ENCODE measurements at places on chromosomes 13 and 19.

DNA sequence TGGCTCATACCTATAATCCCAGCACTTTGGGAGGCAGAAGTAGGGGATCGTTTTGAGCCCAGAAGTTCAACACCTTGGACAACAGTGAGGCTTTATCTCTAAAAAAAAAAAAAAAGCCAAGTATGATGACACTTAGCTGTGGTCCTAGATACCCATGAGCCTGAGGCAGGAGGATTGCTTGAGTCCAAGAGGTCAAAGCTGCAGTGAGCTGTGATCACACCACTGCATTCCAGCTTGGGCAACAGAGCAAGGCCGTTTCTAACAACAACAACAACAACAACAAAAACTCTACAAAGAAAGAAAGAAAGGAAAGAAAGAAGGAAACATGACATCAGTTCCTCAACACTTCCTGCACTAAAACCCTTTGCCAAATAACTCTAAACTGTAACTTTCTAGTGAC lies 265.1 kb upstream of the DACH1 start:
- no peak for DNase-seq

DNA sequence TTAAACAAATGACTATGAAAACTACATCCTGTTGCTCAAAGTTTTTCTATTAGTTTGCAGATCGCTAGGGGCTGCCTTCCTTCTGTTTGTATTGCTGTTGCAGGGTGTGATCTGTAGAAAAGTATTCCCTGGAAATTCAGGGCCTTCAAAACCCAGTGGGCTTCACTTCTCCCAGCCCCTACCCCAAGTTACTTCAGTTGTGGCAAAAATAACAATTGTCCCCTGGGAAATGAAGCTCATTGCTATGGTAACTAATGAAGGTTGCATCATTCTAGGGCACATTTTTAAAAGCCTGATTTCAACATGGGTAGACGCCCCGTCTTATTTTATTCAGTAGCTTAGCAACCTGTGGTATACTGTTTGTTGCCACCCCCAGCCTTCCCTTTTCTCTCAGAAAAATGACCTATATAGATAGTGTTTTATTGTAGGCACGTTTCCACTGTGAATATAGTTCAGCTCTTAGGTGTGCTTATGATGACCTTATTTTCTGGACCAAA lies 60.9 kb downstream of the WDFY2 start:
- no peak for DNase-seq

DNA sequence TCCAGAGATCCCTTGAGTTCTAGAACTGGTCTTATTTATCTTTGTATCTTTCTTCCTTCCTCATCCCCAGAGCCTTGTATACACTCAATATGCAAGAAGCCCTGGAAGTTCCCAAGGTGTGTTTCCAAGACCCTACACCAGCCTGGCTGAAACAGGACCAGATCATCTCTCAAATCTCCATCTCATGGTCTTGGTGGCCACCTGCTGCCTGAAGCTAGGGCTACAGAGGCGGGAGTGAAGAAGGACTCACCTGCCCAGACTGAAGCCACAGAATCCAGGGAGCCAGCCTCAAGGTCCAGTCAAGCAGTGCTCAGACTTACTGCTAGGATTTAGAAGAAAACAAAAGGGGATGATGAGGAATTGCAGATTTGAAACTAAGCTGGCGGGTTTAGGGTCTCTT lies 6.1 kb upstream of the CYSLTR2 start:
- no peak for DNase-seq

DNA sequence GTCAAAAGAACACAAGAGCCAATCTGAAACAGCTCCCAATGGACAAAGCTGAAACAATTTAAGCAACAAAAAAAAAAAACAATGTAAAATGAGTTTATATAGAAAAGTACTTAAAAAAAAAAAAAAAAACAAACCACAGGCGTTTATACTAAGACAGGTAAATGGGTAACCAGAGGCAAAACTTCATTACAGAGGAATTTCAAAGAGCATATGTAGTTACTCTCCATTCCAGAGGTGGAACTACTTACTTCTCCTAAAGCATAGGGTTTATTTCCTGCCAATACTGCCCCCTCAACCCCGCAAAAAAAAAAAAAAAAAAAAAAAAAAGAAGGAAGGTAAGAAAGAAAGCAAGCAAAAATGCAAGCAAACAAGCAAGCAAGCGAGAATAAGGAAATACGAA lies 132.9 kb downstream of the LIG4 start:
- DNase-seq: no peak
